Right ventricle myocardium inferior (tissue), 1 donor: ENCODE measurements at places on chromosomes 12 and 14. TPM values are rescaled to one million over a fixed set of nuclear protein-coding genes. Genes with fewer than 3 reads are reported as not detected.

Gene RNASE11
- total RNA-seq = not detected

Gene FAM186B
- total RNA-seq = 0.62 TPM

Gene KRT3
- total RNA-seq = not detected

Gene CCDC177
- not detected for total RNA-seq
